CD4-positive, alpha-beta T cell treated with Interleukin-2 at 100 ng/mL for 4 hours (primary cell): ENCODE measurements at places on chromosomes 5 and 9.

DNA sequence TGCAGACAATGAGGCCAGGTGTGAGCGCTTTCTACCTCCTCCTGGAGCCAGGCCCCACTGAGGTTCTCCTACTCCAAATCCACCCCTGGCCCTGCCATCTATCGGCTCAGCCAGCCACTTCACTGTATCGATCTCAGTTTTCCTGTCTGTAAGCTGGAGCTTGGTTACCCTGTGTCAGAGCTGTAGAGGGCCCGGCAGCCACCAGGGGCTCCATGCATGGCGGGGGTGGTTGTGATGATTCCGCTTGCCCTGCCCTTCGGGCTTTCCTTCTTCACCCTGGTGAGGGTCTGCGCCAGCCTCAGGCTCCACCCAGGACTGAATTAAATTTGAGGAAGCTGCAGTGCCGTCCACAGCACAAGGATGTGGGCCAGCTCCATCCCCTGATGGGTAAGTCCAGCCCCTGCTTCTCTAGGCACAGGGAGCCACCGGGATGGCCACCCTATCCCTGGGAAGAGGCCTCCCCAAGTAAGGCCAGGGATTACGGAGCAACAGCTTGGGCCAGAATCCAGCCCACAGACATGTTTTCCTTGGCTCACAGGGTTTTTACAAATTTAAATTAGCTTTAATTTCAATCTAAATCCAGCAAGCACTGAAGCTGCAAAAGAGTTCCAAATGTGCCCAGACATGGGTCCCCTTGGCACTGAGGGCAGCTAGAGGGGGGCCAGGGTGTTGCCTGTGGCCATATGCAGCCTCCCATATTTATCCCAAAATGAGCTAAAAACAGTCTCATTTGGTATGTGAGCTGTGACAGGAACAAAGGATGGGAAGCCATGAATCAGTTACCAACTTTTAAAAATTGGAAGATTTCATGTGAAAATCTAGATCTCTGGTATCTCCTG, 89.1 kb upstream of the FBXW11 start:
- no peak for DNase-seq

- DNase-seq, result no peak
These were observed 565.0 kb downstream of the CETN3 start for GRCh38 chr5:89844548-89844947.

DNA sequence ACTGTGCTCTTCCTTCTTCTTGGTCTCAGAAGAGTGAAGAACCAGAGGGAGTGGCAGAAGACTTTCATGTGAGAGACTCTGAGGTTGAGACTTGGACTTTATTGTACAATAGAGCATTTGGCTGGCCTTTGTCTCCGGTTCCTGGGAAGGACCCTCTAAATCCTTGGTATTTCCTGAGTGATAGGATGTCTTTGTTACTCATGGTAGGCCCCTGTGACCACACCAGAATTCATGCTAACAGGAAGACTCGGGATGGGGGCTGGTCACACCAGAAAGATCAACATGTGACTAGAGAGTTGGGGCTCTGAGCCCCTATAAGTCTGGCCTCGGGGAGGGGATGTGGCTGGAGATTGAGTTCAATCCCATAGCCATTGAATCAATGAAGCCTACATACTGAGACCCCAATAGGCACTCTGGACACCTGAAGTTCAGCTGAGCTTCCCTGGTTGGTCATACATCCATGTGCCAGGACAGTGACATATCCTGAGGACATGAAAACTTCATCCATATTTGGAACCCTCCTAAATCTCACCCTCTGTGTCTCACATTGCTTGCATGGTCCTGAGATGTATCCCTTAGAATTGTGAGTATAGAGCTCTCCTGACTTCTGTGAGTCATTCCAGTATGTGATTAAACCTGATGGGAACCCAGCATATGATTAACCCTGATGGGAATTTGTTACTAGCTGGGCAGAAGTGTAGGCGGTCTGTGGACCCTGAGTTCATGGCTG, 201.7 kb downstream of the GADD45G start:
- no peak for DNase-seq

DNA sequence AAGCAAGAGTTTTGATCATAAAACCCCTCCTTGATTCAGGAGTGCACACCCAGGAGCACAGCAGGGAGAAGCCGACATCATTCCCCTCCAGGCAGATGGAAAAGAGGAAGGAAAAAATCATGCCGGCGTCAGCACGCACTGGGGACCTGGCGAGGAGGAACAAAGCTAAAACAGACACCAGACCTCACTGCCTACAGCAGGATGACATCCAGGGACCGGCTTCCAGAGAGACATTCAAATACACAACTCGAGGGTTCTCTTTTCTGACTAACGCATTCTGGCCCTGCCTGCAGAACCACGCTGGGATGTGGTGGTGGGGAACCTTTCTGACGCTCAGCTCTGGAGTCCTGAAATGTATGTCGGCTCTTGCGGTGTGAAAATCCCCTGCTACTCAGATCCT, 2.7 kb downstream of the UBAC1 start:
- no peak for DNase-seq

DNA sequence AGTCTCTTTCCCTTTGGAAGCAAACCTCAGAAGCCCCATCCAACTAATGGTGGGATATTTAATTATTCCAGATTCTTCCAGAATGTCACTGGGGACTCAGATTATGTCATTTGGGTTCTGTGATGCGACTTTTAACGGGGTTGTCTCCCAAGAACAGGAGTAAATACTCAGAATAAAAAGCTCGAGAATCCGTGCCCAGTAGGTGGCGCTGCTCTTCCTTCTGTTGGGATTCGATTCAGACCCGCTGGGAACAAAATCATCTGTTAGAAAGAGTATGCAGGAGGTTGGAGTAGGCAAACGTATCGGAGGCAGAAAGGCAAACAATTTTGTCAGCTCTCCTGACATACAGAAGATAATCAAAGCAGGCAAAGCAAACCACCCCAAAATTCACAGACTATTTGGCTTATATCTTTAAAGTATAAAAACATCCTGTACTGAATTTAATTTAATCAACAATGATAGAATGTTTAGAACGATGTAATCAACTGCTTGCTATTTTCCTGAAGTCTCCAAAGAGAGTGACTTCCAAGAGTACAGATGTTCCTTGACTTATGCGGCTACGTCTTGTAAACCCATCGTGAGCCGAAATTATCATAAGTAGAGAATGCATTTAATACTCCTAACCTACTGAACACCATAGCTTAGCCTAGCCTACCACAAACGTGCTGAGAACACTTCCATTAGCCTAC, 169.8 kb upstream of the RAI14 start:
- peak; percentile 58 for DNase-seq

DNA sequence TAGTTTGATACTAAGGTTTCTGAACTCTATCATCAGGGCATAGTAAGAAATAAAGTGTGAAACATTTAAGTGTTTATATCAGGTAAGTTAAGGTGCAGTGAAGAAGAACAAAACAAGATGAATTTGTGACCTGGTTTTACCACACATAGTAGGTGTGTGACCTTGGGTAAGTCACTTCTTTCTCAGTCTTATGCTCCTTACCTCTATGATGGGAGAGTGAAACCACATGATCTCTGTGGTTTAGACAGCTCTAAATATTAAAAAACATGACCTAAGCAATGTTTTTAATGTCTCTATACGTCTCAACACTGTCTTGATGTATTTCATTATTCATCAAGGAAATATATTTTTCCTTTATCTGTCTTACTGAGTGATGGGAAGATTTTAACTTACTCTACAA, 629.6 kb upstream of the DMAC1 start:
- no peak for DNase-seq

DNA sequence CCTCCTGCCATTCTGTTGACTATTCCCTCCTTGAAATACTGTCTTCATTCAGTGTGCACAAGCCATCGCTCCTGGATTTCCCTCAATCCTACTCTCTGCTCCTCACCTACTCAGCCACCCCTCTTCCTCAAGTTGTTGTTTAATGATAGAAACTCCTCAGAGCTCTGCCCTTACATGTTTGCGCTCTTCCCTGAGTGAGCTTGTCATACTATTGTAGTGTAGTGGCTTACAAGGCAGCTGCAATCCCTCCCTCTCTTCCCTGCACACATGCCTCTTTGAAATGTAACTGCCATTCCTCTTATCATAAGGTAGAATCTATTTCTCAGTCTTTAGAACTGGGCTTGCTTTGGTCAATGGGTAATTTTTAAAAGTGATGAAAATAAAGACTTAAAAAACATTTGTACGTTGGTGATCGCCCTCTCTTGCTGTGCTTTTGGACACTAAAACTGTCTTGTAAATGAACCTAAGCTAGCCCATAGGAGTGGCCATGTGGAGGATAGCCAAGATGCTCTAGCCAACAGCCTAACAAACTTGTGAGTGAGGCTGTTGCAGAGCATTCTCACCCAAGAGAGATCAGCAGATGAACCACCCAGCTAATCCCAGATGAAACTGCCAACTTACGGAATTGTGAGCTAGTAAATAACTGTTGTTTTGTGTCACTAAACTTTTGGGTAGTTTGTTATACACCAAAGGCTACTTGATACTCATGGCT, 18.1 kb upstream of the SMAD5 start:
- DNase-seq, result no peak

DNA sequence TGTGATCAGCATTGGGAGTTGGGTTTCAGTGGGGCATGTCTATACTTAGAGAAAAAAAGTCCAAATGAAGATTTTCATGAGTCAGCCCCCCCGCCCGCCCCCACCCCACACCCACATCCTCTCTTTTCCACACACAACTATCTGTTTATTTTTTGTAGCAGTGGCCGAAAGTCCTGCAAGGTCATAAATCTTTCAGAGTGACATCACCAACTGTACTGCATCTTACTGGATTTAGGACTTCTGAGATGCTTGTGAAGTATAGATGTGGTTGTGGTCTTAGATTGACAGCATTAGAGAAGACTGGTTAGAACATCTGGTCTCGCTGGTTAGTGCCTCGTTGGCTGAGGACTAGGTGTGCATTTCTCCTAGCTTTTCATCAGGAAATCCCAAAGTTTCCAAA, 7.3 kb upstream of the ROPN1L start:
- no peak for DNase-seq

GRCh38 chr9:38024036-38024681, 44.9 kb downstream of the SHB start:
- no peak for DNase-seq

- DNase-seq, result no peak
These were observed 58.9 kb downstream of the IRF1 start for GRCh38 chr5:132431632-132432031.

DNA sequence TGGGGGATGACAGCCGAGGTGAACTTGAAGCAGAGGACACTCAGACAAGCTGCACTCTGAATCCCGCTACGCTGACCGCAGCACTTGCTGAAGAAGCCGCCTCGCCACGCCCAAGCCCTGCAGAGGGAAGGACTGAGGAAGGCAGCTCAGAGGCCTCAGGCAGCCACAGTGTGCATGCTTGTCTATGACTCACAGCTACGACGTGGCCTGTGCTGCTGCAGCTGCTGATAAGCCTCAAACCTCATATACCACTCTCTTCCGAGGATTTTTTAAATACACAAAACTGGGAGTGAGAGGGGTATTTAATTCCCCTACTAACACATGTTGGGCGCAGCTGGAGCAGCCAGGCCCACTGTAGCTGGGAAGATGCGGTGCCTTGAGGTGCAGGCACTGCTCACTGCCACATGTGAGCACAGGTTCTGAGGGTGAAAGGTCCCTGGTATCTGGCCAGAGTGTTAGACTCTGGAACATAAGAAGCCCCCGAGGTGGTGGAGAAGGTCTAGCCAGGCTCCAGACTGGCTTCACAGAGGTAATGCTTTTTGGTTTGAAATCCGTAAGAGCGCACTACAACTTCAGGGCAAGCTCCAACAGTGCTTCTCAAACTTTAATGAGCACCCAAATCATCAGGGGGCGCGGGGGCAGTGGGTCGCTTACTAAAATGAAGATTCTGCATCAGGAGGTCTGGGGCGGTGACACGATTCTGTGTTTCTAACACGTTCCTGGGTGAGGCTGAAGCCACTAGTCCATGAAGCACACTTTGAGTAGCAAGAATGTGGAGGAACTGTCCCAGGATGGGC, 196.8 kb downstream of the AUH start:
- peak; percentile 62 for DNase-seq

- DNase-seq, result no peak
These were observed 1.9 kb upstream of the PCDHB16 start for GRCh38 chr5:141180313-141180712.

DNA sequence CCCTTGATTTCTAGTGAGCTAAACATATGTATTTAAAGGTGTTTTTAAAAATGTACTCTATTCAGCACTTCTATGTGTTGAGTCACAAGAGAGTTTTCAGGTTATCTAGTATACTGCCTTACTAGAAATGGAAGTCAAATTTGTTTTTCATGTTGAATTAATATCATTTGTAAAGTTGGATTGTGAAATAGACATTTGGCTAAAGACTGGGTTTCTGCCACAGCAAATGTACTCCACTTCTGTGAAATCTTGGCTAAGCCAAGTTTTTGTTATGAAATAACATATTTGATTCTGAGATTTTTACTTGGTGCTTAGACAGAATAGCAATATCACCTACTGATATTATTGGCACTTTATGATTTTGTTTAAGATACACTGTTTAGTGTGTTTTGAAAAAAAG, 106.0 kb downstream of the CWC27 start:
- DNase-seq, result no peak

- DNase-seq, result no peak
These were observed 11.4 kb downstream of the CHD1 start for GRCh38 chr5:98917433-98917832.

DNA sequence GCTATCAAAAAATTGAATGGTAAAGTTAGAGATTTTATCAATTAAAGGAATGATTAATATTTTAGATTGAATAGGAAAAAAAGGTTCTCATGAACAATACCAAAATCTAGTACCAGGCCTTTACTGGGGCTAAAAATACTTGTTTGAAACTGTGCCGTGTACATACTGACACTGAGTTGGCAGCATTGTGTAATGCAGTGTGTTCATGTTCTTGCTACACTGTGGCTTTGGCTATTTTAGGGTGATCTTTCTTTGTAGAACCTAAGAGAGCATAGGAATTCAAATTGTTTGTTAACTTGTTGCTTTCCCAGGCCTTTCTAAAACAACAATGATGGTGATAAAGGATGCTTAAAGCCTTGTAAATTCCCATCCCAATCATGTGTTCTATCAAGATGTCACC, 80.9 kb downstream of the KIF4B start:
- no peak for DNase-seq

DNA sequence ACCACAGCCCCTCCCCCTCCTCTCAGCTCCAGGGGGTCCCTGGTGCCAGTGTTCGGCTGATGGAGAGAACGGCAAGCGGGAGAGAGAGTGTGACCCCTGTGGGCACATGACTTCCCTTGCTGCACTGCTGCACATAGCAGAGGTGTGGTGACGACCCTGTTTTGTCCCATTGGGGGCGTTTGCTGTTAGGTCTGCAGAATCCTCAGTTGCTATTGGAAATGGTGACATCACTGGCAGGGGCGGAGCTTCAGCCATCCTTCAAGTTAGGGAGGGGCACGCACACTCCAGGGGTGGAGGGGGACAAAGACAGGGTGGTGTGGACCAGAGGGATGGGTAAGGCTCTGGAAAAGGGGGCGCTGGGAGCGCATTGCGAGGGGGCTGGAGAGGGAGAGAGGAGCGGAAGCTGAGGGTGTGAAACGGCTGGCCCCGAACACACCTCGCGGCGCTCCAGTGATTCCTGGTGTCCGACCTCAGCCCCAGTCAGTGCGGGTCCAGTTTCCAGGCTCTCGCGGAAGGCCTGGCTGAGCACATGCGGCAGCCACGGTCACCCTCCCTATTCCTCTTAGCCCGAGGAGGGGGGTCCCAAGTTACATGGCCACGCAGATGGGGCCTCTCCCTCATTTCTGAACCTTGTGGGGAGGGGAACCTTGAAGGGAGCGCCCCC, 764 bp upstream of the GRIN1 start:
- DNase-seq, result no peak
